ENCODE measurements at places on chromosomes 16 and 17.

- DNase-seq = no peak
Observed at GRCh38 chr16:51524555-51525373, 373.7 kb upstream of the SALL1 start.

DNA sequence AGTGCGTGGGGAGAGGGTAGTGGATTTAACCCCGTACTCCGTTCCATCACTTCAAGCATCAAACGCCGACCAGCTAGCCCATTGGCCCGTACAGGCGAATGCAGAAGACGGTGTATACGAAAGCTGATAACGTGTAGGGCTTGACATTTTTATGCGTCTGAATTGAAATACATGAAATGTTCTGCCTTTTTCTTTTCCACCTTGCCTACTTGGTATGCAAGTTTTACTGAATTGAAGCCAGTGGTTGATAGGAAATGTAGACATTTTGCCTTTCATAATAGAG is 834 bp upstream of the STAT3 start:
- DNase-seq = no peak

DNA sequence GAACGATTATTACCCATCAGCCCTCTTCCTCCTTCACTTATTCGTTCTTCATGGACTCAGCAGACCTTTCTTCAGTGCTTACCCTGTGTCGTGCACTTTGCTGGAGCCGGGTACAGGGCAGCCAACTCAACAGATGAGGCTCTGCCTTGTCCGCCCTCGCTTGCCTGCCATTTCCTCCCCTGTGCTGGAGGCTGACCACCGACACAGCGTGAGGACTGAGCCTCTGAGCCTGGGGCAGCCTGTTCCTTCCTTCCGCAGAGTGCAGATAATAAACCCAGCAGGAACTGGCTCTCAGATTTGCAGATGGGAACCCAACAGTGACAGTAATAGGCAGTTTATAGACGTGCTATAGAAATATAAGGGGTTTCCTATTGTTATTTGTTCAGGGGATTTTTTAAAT is 7.0 kb upstream of the SLC39A11 start:
- DNase-seq = no peak

DNA sequence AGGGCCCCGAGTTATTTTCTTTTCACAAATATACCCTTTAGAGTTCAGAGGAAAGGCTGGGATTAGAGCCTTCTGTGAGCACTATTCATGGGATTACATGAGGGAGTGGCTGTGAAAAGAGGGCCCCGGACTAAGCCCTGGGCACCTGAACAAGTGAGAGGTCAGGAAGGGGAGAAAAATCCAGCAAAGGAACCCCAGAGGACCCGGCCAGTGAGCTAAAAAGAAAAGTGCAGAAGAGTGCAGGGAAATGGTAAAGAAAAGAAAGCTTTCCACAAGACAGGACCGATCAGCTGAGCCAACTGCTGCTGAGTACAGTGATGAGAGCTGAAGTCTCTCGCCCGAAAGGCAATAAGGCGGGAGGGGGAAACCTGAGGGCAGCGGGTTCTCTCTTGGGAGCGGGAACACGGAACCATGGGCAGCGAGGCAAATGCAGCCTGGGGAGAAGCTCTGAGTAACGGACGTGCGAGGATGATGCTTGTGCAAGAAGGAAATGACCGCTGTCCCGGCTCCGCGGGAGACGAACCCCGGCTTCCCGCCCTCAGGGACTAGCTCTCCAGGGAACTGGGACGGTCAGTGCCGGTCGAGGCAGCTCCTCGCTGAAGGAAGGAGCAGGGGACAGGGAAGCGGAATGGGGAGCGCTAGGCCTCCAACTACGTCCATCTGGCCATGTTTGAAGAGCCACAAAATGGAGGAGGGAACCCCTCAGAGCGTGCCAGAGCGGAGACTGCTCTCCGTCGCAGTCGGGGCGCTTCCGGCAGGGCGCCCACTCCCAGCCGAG is 665 bp upstream of the ALDH3A2 start:
- DNase-seq = peak; percentile 41

GRCh38 chr16:89931305-89931896 is 8.3 kb downstream of the TUBB3 start:
- DNase-seq = no peak

- DNase-seq = no peak
Observed at GRCh38 chr17:199806-200545, 18.5 kb upstream of the DOC2B start.

DNA sequence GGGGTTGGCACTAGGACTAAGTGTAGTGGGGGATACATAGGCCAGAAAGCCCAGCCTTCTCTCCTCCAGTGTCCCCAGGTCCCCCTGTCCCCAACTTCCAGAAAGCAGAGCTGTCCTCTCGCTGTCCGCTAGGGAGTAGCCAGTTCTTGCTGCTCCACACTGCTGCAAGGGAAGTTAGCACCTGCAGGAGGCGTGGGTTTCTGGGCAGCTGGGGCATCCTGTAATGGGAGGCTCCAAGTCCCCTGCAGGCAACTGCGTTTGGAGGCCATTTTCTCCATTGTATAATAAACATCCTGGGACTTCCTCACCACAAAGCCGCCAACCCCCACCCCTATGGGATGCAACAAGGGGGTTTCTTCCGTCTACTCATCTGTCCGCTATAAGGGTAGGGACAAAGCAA is 1.7 kb downstream of the RPRML start:
- no peak for DNase-seq

DNA sequence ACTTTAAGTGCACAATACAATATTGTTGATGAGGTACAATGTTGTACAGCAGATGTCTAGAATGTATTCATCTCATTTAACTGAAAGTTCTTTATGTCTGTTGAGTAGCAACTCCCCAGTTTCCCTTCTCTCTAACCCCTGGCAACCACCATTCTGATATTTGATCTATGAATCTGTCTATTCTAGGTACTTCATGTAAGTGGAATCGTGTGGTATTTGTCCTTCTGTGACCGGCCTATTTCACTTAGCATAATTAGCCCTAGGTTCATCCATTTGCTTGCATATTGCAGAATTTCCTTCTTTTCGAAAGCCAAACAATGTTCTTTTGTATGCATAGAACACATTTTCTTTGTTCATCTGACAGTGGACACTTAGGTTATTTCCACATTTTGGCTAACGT is 10.8 kb downstream of the RGS9 start:
- DNase-seq = no peak

DNA sequence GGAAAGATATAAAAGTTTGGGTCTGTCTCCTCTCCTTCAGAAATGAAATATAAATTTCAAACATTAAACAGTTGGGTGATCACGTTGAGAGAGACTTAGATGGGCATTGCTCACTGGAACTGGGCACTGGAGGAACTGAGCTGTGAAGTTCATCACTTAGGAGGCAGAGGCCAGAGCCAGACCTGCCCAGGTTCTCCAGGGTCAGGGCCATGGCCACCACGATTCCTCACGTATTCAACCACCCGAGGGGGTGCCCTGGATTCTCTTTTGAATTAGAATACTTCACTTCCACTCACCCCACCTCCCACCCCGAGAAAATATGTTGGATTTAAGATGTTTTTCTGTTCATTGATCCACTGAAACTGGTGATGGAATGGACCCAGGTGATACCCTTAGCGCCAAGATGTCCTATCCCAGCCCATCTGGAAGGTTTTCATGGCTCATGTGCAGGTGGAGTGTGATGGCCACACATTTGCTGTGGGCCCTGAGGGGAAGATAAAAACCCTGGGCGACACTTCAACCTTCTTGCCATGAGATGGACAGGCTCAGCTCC is 6.1 kb downstream of the PRR29 start:
- DNase-seq = no peak

- DNase-seq = no peak
Observed at GRCh38 chr17:77449373-77449907, 308.7 kb downstream of the SEC14L1 start.

DNA sequence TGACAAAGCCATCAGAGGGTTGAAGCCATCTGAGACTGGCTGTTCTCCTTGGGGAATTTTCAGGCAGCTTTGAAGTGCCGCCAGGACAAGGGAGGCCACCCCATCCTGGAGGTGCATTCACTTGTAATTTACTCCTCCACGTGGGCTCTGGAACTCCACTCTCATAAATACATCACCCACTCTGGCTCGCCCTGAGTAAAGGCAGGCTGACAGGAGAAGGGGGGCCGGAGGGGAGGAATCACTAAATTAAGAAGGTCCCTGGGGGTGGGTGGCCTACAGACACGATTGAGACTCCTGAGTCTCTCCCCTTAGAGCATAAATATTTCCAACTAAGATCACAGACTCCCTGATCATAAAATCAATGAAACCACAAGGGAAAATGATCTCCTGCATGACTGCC is 56.3 kb upstream of the HNF1B start:
- no peak for DNase-seq

DNA sequence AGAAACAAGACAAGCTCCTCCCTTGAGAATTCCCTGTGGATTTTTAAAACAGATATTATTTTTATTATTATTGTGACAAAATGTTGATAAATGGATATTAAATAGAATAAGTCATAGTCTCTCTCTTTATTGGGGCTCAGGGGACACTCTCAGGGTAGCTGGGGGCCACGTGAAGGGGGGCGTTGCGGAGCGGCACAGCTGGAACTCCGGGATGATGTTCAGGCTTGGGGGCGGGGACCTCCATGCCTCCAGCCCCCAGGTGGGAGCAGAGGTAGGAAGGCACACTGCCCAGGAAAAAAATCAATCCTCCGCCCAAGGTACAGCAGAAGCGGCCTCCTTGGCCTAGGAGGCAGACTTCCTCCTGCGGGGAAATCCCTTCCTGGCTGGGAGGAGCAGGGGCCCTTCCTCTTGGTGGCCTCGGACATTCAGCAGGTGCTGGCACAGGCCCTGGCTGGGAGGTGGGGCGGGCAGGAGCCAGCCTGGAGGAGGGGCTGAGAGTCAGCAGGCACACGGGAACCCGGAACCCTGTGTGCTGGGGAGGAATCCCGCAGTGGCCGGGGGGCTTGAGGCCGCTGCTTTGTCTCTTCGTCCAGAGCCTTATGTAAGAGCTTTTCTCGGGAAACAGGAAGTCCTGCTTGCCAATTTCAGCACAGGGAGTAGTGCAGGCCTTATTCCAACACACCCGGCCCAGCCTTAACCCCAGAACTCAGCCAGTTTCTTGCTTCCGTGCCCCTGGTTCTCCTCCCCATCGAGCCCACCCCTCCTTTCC is 591 bp upstream of the TNFSF13 start:
- peak; percentile 65 for DNase-seq

DNA sequence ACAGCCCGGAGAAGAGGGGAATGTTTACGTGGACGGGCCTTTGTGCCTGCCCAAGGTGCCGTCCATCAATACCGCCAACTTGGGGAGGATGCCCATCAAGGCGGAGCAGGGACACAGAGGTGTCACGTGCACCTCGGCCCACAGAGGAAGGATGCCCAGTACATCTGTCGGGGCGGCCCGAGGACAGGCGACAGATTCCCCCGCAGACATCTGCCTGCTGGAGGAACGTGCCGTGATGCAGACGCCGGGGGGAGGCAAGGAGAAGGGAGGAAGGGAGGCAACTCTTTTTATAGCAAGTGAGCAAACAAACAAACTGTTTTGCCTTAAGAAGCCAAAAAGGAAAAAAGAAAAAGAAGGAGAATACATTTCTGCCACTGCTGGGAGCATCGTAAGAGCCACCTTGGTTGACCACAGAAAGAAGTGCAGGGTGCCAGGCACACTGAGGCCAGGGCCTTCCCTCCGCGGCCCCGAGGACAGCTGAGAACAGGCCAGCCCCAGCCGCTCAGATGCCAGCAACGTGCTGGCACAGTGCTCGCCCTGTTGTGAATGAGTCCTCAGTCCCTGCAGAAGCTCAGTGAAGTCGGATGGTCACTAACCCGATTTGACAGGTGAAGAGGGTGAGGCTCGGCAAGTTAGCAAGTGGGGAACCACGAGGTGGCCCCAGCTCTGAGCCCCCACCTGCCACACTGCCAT is 146.4 kb downstream of the RBFOX3 start:
- no peak for DNase-seq

DNA sequence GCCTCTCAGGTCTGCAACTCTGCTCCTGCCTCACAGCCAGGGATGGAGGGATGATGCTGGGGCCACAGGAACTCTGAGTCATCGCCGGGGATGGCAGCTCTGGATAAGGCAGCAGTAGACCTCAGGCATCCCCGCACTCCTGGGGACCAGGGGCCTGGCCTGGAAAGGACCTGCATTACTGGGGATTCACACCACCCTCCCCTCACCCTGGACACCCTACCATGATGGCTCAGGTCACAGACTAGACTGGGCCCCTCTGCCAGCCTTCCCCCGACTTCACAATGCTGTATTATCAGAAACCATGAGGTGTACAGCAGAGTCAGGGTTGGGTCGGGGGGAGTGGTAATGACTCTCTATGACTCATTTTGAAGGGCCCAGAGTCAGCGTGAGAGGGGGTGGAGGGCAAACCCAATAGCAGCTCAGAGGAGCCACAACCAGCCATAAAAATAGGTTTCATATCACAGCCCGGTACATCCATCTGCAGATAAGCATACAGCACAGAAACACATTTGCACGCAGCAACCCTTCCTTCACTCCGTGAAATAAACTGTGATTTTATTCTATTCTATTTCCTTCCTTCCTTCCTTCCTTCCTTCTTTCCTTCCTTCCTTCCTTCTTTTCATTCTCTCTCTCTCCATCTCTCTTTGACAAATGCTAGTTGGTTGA is 28.8 kb downstream of the DYNLRB2 start:
- no peak for DNase-seq

GRCh38 chr16:68147444-68147843 is 62.3 kb downstream of the NFATC3 start:
- no peak for DNase-seq

- DNase-seq = no peak
Observed at GRCh38 chr16:49563666-49564065, 190.1 kb downstream of the C16orf78 start.

GRCh38 chr17:81277946-81278693 is 17.0 kb downstream of the SLC38A10 start:
- no peak for DNase-seq

DNA sequence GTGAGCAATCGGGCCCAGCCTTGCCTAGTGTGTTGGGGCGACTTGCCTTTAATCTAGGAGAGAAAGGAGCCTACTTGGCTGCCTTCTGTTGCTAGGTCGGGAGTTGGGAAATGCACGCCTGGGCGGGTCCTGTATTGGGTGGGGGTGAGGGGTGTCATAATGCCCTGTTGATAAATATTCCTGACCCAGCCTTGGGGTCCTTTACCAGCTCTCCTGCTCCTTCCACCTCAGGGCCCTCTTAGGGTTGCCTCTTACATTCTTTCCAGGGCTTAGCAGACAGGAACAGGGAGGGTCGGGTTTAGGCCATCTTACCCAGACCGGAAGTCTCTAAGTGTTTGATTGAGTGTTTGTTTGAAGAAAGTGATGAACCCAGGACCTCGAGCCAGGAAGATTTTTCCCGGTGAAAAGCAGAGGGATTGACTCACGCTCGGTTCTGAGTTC is 112.9 kb downstream of the SEC14L1 start:
- DNase-seq = no peak

Data from CD4-positive, alpha-beta T cell treated with Interferon gamma for 1 hour (primary cell).